ENCODE measurements at places on chromosomes 5 and 9.

DNA sequence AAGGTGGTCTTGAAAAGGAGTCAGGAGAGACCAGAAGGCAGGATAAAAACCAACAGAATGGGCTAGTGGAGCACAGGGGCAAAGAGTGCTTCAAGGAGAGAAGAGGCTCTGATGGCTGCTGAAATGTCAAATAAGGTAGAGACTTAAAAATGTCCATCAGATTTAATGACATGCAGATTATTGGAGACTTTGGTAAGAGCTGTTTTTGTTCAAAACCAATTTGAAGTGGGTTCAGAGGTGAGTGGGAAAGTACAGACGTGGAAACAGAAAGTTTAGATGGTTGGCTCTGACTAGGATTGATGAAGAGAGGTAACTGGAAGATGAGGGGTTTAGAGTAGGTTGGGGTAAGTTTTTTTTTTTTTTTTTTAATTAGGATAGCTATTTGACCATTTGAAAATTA lies 14.1 kb downstream of the SLC25A46 start:
- H3K36me3 ChIP-seq, result peaks cover 54% of the 10 kb centered on the region
- H3K4me3 ChIP-seq, result peak overlapping the region; percentile 51
- no peaks in the 10 kb centered on the region for H3K27me3 ChIP-seq
- H3K27ac ChIP-seq, result peak overlapping the region; percentile 83

GRCh38 chr9:8437259-8437658 lies 637.7 kb upstream of the DMAC1 start:
- no peak overlapping the region for H3K4me3 ChIP-seq
- no peak for DNase-seq
- no peaks in the 10 kb centered on the region for H3K27me3 ChIP-seq
- H3K27ac ChIP-seq, result no peak overlapping the region

DNA sequence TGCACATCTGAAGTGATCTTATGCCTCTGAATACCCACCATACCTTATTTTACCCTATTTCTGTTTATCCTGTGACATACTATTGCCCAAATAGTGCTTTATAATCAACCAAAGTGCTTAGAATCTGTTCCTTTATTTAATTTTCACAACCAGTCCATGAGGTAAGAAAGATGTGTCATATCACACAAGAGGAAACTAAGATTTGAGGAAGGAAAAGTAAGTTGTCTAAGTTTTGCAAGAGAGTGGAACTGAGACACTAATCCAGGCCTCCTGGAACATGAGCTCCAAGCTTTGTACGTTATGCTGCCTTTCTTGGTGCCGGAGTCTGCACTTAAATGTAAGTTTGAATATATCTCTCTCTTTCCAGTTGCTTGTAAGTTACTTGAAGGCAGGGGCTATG lies 17.2 kb downstream of the KDM3B start:
- H3K4me1 ChIP-seq, result peaks cover 6% of the 10 kb centered on the region
- H3K36me3 ChIP-seq, result peaks cover 6% of the 10 kb centered on the region
- no peaks in the 10 kb centered on the region for H3K27me3 ChIP-seq

DNA sequence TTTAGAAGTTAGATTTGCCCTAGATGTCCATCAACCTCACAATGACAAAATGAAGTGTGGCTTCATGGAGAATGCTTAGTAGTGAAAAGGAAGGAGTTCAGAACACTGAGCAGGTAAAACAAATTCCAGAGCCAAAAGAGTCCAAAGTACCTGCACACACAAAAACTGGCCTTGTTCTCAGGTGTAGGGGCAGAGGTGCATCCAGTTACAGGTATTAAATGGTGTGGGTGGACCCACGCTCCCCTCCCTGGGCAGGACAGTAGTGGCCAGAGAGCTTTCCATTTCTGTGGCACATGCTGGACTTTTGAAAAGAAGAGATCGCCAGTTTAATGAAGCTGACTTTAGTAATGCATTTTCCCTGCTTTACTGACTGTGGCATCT lies 47.2 kb downstream of the SECISBP2 start:
- H3K27me3 ChIP-seq, result no peaks in the 10 kb centered on the region
- H3K27ac ChIP-seq, result no peak overlapping the region
- H3K36me3 ChIP-seq, result peaks cover 25% of the 10 kb centered on the region
- H3K4me3 ChIP-seq, result no peak overlapping the region
- peaks cover 10% of the 10 kb centered on the region for H3K4me1 ChIP-seq

DNA sequence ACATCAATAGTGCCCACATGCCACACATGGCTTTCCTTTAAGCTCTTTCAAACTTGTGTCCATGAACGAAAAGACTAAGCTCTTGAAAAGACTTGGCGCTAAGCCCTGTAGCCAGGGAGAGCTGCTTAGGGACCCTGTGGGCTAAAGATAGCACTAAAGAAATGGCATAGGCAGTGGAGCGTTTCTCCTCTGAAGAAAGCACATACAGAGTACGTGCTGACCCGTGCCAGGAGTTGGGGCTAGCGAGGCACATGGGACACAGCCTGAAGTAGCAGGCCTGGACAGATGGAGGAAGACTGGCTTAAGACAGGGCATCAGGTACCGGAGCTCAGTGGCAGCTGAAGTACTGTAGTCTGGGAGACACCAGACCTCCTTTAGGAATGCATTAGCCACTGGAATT lies 39.7 kb downstream of the ADGRV1 start:
- no peak overlapping the region for H3K27ac ChIP-seq
- H3K4me1 ChIP-seq, result no peaks in the 10 kb centered on the region
- H3K4me3 ChIP-seq, result no peak overlapping the region
- H3K36me3 ChIP-seq, result no peaks in the 10 kb centered on the region
- DNase-seq, result no peak
- H3K27me3 ChIP-seq, result peaks cover 2% of the 10 kb centered on the region

DNA sequence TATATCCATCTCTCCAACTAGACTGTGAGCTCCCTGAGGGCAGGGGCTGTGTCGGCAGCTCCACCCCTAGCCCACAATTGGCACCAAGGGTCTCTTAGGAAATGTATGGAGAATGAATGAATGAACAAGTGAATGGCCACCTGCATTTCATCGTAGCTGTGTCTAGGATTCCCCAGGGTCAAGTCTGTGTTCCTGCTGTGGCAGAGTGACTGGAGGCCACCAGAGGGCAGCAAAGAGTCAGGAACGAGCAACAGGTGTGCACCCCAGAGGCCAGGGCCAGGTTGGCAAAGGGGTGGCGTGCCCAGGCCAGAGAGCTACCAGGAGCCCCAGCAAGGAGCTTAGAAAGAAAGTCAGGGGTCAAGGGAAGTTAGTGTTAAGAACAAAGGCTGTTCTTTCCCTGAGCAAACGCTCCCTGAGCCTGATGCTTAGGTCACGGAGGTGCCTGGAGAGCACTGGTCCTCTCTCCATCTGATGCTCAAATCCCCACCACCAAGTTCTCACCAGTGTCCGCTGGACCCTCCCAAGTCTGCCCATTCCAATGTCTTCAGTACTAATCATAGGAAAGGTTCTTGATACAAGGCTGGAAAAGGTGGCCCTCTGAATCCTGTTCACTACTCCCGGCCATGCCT lies 160.7 kb downstream of the PAX5 start:
- no peaks in the 10 kb centered on the region for H3K36me3 ChIP-seq
- peaks cover 4% of the 10 kb centered on the region for H3K27me3 ChIP-seq
- no peaks in the 10 kb centered on the region for H3K4me1 ChIP-seq
- no peak overlapping the region for H3K27ac ChIP-seq
- DNase-seq, result peak; percentile 61
- no peak overlapping the region for H3K4me3 ChIP-seq

DNA sequence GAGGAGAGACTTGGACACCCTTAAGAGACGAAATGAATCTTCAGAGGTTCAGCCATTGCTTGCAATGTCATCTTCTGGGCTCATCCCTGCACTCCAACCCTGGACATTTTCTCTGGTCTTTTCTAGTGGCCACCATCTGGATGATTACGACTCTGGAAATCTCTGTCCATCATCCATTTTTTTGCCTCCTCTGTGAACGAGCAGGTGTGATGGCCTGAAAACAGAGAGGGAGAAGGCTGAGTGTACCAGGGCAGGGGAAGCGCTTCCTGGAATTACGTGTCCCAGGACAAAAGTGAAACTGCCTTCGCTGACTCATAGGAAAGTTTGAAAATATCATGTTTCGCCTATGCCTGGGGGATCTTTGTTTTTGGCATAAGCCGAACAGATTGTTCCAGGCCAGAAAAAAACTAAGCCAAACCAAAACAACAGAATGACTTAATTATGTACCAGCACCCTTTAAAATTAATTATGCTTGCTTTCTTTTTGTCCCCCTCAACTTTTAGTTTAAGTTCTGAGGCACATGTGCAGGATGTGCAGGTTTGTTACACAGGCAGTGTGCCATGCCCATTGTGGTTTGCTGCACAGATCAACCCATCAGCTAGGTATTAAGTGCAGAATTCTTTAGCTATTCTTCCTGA lies 31.9 kb downstream of the ANKRD33B start:
- peak; percentile 74 for DNase-seq
- peaks cover 3% of the 10 kb centered on the region for H3K27me3 ChIP-seq
- H3K4me3 ChIP-seq, result peak overlapping the region; percentile 29
- H3K36me3 ChIP-seq, result peaks cover 4% of the 10 kb centered on the region

DNA sequence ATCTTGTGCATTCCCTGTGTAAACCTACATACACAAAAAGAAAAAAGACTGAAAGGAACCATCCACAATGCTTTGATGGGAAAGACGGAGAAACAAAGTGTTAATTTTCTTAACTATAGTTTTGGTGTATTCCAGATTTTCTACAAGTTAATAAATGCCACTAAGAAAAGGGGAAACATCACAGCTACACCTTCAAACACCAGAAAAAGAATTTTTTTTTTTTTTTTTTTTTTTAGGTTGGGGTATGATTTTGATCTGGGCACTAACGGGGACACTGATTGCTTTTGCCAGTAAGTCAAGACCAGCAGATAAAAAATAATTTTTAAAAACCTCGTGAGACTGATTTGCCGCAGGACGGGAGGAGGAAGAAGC lies 334 bp upstream of the THG1L start:
- peaks cover 14% of the 10 kb centered on the region for H3K36me3 ChIP-seq
- no peaks in the 10 kb centered on the region for H3K27me3 ChIP-seq
- peak overlapping the region; percentile 91 for H3K4me3 ChIP-seq
- H3K27ac ChIP-seq, result peak overlapping the region; percentile 90
- H3K4me1 ChIP-seq, result peaks cover 25% of the 10 kb centered on the region

DNA sequence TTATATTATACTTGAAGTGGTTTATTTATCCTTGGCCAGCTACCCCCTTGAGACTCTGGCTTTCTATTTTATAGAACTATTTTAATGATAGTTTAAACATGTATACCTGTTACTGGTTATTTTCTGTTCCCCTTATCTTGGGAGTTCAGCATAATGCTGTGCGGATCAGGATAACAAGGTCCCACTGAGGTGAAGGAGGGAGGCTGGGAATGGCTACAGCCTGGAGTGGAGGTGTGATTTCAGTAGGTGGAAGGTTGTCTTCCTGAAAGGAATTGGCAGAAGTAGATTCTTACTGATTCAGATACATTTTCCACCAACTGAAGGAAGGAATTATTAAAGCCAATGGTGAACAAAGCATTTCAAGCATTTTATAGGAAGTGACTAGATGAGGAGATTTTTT lies 38.9 kb downstream of the PAM start:
- H3K36me3 ChIP-seq, result no peaks in the 10 kb centered on the region
- no peak for DNase-seq
- no peak overlapping the region for H3K4me3 ChIP-seq
- H3K4me1 ChIP-seq, result peaks cover 6% of the 10 kb centered on the region
- H3K27me3 ChIP-seq, result peaks cover 4% of the 10 kb centered on the region

DNA sequence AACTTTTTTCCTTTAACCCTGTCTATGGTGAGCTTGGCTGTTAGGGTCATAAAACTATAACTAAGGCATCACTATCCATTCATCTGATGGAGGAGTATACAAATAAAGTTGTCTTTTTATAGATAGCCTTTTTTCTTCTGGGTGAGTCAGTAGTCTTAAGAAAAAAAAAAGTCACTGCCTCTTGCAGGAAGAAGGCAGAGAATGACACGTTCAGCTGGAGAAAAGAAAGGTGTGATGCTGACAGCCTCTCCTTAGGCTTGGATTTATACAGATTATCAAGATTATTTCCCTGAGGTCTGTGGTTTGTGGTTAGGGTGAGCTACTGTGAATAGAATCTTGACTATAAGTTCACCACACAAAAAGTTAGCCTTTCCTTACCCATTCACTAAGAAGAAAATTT lies 23.0 kb downstream of the EPB41L4B start:
- H3K4me1 ChIP-seq, result peaks cover 5% of the 10 kb centered on the region
- DNase-seq, result no peak
- peaks cover 32% of the 10 kb centered on the region for H3K27me3 ChIP-seq
- H3K36me3 ChIP-seq, result no peaks in the 10 kb centered on the region

- H3K4me3 ChIP-seq, result peak within 1 kb of the TSS; percentile 69
- no peak within 1 kb of the TSS for H3K27ac ChIP-seq
- peaks cover 56% of the 10 kb centered on the region for H3K27me3 ChIP-seq
- peaks cover 28% of the 10 kb centered on the region for H3K4me1 ChIP-seq
These were observed at the start of gene CFAP77 for GRCh38 chr9:132409828-132410528. Gene CFAP77 (plus strand): TSS chr9:132410211. CDS start chr9:132410272, 61 bp downstream.

- peak; percentile 67 for DNase-seq
- peaks cover 82% of the 10 kb centered on the region for H3K4me1 ChIP-seq
- H3K27ac ChIP-seq, result peak within 1 kb of the TSS; percentile 89
- no peaks in the 10 kb centered on the region for H3K27me3 ChIP-seq
These were observed at the start of gene HRH2 for GRCh38 chr5:175657593-175658271. Gene HRH2 (plus strand): TSS chr5:175658071. CDS start chr5:175683234, 25,163 bp downstream.

DNA sequence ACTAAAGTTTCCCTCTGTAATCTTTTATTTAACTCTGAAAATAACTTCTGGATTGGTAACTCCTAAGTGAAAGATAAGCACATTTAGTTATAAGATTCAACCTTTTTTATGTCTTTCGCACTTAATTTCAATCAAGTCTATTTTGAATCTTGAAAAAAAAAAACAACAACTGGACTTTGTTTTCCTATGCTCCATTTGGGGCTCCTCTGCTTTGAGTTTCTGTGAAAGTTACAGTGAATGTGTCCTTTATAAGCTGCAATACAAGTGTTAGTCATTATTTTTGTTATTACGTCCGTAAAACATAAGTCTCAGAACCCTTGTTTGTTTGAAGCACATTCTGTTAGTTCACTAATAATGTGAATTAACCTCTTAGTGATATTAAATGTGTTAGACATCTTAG lies 276.8 kb downstream of the ADAMTS6 start:
- no peak for DNase-seq
- H3K4me3 ChIP-seq, result no peak overlapping the region
- no peak overlapping the region for H3K27ac ChIP-seq
- no peaks in the 10 kb centered on the region for H3K36me3 ChIP-seq
- no peaks in the 10 kb centered on the region for H3K4me1 ChIP-seq

DNA sequence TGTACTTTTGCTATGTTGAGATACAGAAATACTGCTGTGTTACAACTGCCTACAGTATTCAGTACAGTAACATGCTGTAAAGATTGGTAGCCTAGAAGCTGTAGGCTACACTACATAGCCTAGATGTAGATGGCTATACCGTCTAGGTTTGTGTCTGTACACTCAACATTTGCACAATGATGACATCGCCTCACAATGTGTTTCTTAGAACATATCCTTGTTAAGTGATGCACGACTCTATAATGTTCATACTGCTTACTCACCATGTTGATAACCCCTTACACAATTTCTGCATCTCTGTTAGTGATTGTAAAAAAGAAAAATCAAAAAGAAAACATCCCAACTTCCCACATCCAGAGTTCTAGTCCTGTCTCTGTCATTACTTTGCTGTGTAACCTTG lies 450.0 kb downstream of the CCDC171 start:
- no peaks in the 10 kb centered on the region for H3K36me3 ChIP-seq
- H3K4me3 ChIP-seq, result no peak overlapping the region
- no peak overlapping the region for H3K27ac ChIP-seq
- DNase-seq, result no peak
- no peaks in the 10 kb centered on the region for H3K27me3 ChIP-seq

- H3K36me3 ChIP-seq, result peaks cover 9% of the 10 kb centered on the region
- peak overlapping the region; percentile 46 for H3K4me3 ChIP-seq
- peaks cover 50% of the 10 kb centered on the region for H3K4me1 ChIP-seq
- H3K27ac ChIP-seq, result peak overlapping the region; percentile 68
- DNase-seq, result peak; percentile 88
These were observed 42.8 kb downstream of the TIMD4 start for GRCh38 chr5:156920042-156920860.

- no peaks in the 10 kb centered on the region for H3K36me3 ChIP-seq
- no peak for DNase-seq
- H3K4me3 ChIP-seq, result no peak overlapping the region
- peaks cover 10% of the 10 kb centered on the region for H3K27me3 ChIP-seq
These were observed 13.9 kb upstream of the UBLCP1 start for GRCh38 chr5:159249158-159249557.
